ENCODE measurements at places on chromosomes 3 and 15.

GRCh38 chr3:28042095-28042635 lies 199.3 kb upstream of the CMC1 start:
- DNase-seq, result no peak

GRCh38 chr3:72257203-72257602 lies 472.3 kb upstream of the PROK2 start:
- no peak for DNase-seq

DNA sequence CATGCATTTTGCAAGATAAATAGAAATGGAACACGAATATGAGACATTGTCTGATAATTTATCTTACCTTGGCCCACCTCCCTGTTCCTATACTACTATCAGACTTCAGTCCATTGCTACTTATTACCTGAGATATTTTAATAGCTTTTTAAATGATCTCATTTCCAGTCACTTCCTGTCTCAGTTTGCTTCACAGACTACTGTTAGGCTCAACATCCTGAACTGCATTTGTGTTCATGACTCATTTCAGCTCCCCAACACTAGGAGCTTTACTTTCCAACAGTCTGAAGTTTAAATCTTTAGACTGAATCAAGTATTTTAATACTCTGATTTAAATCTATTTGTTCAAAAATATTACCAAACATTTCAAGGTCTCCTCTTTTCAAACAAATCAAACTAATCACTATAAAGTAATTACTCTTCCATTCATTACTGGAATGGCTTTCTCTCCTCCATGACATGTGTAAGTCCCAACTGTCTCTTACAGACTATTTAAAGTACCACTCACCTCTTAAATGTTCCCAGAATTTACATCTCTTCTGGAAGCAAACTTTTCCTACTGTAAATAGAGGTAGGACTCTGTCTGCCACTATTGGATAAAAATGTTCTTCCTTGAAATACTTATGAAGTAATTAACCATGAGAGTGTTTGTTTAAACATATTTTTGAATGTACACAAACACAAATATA lies 1277.6 kb downstream of the ZPLD1 start:
- no peak for DNase-seq

- DNase-seq, result no peak
These were observed 29.6 kb downstream of the CPOX start for GRCh38 chr3:98563661-98564281.

DNA sequence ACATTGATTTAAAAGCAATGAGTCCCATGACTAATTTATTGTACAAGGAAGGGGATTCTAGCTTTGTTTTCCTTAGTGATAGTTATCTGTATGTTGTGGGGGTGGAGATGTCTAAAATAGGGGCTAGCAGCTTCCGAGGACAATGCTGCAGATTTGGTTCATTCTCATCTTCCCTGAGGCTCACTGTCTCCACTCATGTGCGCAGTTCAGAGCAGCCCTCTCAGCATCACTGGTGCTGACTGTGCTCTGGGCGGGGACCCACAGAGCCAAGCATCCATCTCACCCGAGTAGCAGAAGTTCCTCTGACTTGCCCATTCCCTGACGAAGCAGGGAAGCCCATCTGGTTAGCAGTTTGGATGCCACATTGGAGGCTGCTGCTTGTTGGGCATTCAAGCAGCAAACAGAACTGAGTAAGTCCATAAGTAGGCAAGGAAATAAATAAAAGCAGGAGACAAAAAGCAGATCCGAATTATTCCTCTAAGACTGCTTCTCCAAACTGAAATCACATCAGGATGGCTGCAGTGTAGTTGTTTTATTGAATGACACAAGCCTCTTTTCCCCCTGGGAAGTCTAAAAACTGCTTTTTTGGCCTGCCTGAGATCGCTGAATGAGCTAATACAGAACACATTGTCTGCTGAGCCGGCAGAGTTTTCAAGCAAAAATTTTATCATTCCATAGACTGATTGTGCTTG lies 27.5 kb downstream of the RARB start:
- DNase-seq, result no peak

GRCh38 chr15:31799715-31800321 lies 230.5 kb upstream of the CHRNA7 start:
- no peak for DNase-seq

DNA sequence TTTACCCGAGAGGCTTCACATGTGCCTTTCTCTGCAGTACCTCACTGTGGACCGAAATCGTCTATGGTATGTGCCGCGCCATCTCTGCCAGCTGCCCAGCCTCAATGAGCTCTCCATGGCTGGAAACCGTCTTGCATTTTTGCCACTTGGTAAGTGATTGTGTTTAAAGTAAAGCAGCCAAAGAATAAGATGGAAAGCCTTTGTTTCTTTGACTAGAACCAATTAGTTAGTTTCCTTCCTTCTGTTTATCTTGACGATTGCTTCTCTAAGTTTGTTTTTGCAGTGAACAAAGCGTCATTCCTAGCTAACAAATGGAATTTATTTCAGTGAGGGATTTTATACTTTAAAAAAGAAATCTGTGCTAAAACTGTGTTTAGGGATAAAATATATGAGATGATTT lies 82.7 kb downstream of the LRRC28 start:
- DNase-seq, result no peak

DNA sequence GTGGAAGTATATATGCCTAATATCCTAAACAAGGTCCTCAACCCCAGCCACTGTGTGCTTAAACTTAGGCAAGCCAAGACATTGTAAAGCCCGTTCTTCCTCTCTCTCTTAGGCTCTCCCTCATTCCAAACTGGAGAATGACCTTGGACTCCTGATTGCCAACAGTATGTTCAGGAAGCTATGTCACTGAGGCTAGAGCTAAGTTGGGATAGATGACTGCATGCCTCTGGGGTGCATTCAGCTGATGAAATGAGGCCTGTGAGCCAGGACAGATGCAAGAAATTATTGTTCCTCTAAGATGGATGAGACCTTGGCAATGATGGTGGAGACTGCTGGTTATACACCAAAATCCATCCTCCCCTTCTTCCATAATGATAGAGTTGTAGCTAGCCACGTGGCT lies 27.9 kb upstream of the TBC1D21 start:
- DNase-seq, result no peak

Data from left forelimb (tissue), 1 donor.